ENCODE measurements at places on chromosomes 1 and 21. TPM values are rescaled to one million over a fixed set of nuclear protein-coding genes. Genes with fewer than 3 reads are reported as not detected.
A peak's percentile ranks its signal among the peaks of the same experiment; 100 is the strongest.

Gene GRIK3
- total RNA-seq, result not detected

Gene CITED4
- 24.7 TPM for total RNA-seq

Gene GJB3
- not detected for total RNA-seq

Gene USH2A
- not detected for total RNA-seq

Gene DEPDC1
- not detected for total RNA-seq

Gene GPR37L1
- total RNA-seq, result not detected

Gene COL6A1
- total RNA-seq, result 79.8 TPM

Gene CD52
- total RNA-seq, result 4.2 TPM

Gene SOX13
- 19.6 TPM for total RNA-seq

Gene RHOU
- 41.1 TPM for total RNA-seq

DNA sequence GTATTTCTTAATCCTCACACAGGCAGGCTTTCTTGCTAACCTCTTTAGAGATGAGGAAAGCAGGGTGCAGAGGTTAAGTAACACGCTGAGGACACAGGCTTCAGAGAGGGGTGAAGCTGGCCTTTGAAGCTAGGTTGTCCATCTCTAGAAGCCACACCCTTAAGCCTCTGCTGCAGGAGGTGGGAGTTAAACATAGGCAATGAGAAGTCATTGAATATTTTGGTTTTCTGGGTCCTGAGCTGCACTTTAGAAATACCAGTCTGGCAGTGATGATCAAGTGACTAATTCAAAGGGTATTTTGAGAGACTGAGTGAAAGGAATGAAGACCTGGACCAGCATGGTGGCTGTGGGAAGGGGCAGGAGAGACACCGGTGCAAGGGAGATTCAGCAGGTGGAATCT is 9.9 kb downstream of the KCNJ15 start:
- H3K27me3 ChIP-seq, result peaks cover 2% of the 10 kb centered on the region
- H3K4me3 ChIP-seq, result no peak overlapping the region
- H3K27ac ChIP-seq, result no peak overlapping the region
- no peaks in the 10 kb centered on the region for H3K4me1 ChIP-seq
- H3K36me3 ChIP-seq, result no peaks in the 10 kb centered on the region

GRCh38 chr1:95246511-95246910 is 12.5 kb downstream of the RWDD3 start:
- H3K27ac ChIP-seq, result peak overlapping the region; percentile 74
- DNase-seq, result no peak
- H3K4me3 ChIP-seq, result no peak overlapping the region
- H3K4me1 ChIP-seq, result peaks cover 53% of the 10 kb centered on the region

DNA sequence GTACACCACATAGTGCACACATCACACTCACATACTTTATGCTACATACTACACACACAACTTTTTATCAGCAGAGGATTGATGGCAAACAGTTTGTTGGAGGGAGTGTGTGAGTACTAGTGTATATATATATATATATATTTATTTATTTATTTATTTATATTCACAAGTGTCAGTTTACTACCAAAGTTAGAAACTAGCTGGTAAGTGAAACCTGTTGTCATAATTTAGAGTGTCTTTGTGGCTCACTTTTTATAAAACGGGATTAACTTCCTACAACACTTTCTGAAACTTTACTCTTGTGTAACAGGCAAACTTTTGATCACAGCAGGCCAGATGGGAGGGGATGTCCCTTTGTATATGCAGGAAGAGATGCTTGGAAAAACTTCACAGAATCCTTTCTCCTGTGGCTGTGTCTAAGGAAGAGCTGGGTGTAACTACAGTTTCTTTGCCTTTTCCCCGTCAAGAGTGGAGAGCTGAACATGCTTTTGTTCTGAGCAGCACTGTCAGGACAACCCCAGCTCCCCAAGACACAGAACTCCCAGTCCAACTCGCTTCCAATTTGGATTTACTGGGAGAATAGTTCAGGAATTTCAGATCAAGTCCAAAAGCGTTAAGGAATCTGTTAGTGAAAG is 1.9 kb upstream of the SAMD13 start:
- H3K27me3 ChIP-seq, result no peaks in the 10 kb centered on the region
- H3K36me3 ChIP-seq, result no peaks in the 10 kb centered on the region
- H3K4me3 ChIP-seq, result peak overlapping the region; percentile 96
- no peak for DNase-seq

- peak within 1 kb of the TSS; percentile 81 for H3K4me3 ChIP-seq
- peak within 1 kb of the TSS; percentile 59 for H3K27ac ChIP-seq
- H3K4me1 ChIP-seq, result no peaks in the 10 kb centered on the region
- peaks cover 26% of the 10 kb centered on the region for H3K27me3 ChIP-seq
Observed at GRCh38 chr21:36134803-36135390, at the start of gene CBR3. TSS of gene CBR3 (plus strand) at chr21:36135079. CDS start at chr21:36135193, 114 bp downstream.

GRCh38 chr1:196438329-196438728 is 169.9 kb downstream of the KCNT2 start:
- no peaks in the 10 kb centered on the region for H3K4me1 ChIP-seq
- no peak overlapping the region for H3K4me3 ChIP-seq
- H3K27me3 ChIP-seq, result no peaks in the 10 kb centered on the region
- DNase-seq, result no peak
- H3K36me3 ChIP-seq, result no peaks in the 10 kb centered on the region
- H3K27ac ChIP-seq, result no peak overlapping the region

DNA sequence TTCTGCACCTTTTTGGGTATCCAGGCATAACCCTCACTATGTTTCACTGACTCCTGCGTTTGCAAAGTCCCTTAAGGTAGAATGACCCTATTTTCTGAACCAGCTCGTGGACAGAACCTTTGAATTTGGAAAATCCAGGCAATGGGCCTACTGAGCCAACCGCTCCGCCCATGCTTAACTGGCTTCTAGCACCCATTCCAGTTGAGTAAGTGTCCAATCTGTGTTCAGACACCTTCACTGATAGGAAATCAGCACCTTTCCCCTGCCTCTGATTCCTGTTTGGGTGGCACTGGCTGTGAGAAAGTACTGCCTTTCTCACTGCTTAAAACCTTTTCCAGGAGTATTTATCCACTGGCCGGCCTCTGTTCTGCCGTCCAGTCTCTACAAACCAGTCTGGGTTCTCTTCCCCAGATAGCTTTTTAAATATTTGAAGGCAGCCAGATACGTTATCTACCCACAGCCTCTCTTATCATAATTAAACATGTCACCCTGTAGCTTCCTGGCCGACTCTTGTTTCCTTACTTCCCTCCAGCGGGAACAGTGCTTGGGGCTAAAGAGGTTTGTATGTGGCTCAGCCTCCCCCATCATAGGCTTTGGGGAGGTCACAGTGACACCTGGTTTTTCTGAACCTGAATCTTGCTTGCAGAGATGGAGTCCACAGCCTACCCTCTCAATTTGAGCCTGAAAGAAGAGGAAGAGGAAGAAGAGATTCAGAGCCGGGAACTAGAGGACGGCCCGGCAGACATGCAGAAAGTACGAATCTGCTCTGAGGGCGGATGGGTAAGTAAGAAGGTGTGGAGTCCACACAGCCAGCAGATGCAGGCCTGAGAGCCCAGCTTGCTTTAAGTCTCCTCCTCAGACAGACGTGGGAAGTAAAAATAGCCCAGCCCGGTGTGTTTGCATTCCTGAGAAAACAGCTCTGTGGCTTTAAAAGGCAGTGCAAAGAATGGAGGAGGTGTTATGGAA is 1.3 kb downstream of the POGK start:
- H3K27ac ChIP-seq, result peak overlapping the region; percentile 97
- peaks cover 42% of the 10 kb centered on the region for H3K36me3 ChIP-seq
- peak overlapping the region; percentile 83 for H3K4me3 ChIP-seq
- DNase-seq, result no peak
- peaks cover 66% of the 10 kb centered on the region for H3K4me1 ChIP-seq

- no peak overlapping the region for H3K4me3 ChIP-seq
- H3K27me3 ChIP-seq, result no peaks in the 10 kb centered on the region
- H3K4me1 ChIP-seq, result no peaks in the 10 kb centered on the region
- H3K36me3 ChIP-seq, result no peaks in the 10 kb centered on the region
Observed at GRCh38 chr21:34560021-34560420, 48.0 kb upstream of the KCNE1 start.

GRCh38 chr1:236657398-236657797 is 28.9 kb upstream of the ACTN2 start:
- H3K36me3 ChIP-seq, result no peaks in the 10 kb centered on the region
- H3K4me3 ChIP-seq, result peak overlapping the region; percentile 33
- peak overlapping the region; percentile 85 for H3K27ac ChIP-seq
- peaks cover 17% of the 10 kb centered on the region for H3K4me1 ChIP-seq
- no peaks in the 10 kb centered on the region for H3K27me3 ChIP-seq

DNA sequence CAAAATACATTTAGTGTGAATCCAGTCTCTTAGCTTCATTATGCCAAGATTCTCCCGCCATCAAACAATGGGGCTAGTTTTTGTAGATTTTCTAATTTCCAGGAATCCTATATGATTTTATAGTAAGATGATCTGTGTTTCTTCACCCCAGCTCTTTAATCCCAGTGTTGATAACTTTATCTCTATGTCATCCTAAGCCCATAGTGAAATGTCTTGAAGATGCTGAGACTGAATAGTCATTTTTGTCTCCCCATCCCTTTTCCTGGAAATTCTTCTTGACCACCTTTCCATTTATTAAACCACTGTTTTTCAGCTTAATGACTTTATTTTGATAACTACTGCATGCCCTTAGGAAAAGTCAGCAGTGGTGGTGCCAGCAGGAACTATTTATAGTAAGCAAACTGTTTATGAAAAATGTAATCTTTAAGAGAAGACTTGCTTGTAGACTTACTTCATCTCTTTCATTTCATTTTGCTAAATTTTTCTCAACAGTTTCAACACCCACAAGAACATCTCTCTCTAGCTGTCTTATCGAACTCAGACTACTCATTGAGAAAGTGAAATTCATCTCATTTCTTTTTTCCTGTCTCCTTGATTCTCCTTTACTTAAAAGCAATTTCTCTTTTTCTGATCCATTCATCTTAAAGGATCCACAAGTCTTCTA is 116.6 kb downstream of the NTMT2 start:
- no peak for DNase-seq
- no peaks in the 10 kb centered on the region for H3K27me3 ChIP-seq

- H3K27me3 ChIP-seq, result no peaks in the 10 kb centered on the region
- peak overlapping the region; percentile 30 for H3K27ac ChIP-seq
- no peaks in the 10 kb centered on the region for H3K36me3 ChIP-seq
- peaks cover 87% of the 10 kb centered on the region for H3K4me1 ChIP-seq
- DNase-seq, result no peak
Observed at GRCh38 chr21:37449302-37449937, 82.8 kb downstream of the DYRK1A start.

DNA sequence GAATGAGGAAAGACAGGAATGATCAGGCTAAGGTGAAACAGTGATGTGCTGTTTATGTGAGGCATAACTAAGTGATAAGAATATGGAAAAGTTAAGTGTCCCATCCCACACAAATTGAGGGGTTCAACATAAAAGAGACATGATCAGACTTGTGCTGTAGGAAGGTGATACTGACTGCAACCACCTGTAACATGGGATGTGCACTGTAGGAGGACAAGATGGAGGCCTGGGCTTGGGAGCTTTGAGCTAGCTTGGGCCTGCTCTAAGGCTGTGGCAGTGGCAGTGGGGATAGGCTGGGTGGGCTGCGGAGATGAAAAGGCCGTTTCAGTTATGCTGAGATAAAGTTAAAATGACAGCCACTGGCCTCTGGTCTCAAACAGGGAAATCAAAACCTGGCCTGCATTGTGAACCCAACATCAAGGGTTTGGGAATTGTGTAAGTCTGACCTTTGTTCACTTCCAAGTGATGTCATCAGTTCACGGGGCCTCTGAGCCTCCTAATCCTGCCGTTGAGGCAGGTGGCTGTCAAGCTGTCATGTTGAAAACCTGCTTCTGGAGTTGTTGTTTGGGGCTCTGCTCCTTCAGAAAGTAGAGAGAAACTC is 61.2 kb upstream of the TENT5C start:
- H3K36me3 ChIP-seq, result no peaks in the 10 kb centered on the region
- H3K27ac ChIP-seq, result no peak overlapping the region
- H3K4me3 ChIP-seq, result no peak overlapping the region

DNA sequence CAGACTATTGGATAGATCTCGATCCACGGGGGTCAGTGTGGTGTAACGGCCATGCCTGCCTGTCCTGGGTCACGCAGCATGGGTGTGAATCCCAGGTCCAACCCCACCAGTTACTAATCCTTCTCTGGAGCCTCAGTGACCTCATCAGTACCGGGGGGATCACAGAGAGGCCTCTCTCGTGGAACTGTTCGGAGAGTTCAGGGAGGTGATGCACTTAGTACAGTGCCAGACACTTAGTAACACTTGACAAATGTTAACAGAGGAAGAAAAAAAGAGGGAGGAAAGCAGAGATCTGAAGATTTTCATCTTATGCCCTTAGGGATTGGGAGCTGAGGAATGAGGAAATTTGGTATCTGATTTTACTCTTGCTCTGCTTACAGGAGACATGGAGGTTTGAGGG is 2.9 kb downstream of the ABCA4 start:
- H3K36me3 ChIP-seq, result no peaks in the 10 kb centered on the region
- no peaks in the 10 kb centered on the region for H3K4me1 ChIP-seq
- no peaks in the 10 kb centered on the region for H3K27me3 ChIP-seq
- DNase-seq, result no peak
- no peak overlapping the region for H3K4me3 ChIP-seq

DNA sequence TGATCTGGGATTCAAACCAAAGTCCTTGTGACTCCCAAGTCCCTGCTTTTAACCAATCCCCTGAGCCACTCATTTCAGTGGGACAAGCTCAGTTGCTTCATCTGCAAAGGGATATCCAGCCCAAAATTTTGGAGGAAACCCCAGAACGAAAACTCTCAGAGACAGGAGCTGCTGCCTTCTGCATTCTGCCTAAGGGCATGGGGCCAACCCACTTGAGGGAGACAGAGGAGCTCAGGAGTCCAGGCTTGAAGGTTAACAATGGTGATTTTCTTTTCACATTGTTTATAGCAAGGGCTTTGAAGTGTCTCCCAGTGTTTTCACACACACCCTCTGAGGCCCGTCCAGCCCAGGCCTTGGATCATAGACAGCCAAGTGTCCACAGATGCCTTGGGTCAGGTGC is 148.1 kb upstream of the CTTNBP2NL start:
- DNase-seq, result peak; percentile 28
- H3K27ac ChIP-seq, result no peak overlapping the region
- H3K27me3 ChIP-seq, result no peaks in the 10 kb centered on the region
- H3K4me3 ChIP-seq, result no peak overlapping the region

DNA sequence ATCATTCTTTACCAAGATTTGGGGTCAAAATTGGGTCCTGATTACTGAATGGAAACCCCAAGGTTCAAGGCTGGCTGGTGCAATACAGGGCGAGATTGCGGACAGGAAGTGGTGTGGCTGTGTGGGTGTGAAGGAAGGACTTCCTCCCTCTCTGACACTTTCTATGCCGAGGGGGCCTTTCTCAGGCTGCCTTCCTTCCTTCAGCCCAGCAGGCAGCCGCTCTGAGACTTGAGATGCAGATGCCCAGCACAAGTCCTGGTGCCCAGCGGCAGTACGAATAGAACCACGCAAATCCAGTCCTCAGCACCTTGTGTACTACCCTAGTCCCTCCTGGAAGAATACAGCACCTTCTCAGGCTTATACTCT is 16.3 kb downstream of the BATF3 start:
- no peaks in the 10 kb centered on the region for H3K4me1 ChIP-seq
- H3K36me3 ChIP-seq, result no peaks in the 10 kb centered on the region
- peak; percentile 55 for DNase-seq
- peaks cover 1% of the 10 kb centered on the region for H3K27me3 ChIP-seq
- H3K4me3 ChIP-seq, result no peak overlapping the region

GRCh38 chr1:11781297-11781696 is 19.3 kb downstream of the C1orf167 start:
- H3K27ac ChIP-seq, result no peak overlapping the region
- H3K4me1 ChIP-seq, result peaks cover 13% of the 10 kb centered on the region
- no peaks in the 10 kb centered on the region for H3K36me3 ChIP-seq
- no peak for DNase-seq

- H3K4me3 ChIP-seq, result no peak overlapping the region
- DNase-seq, result no peak
- H3K27me3 ChIP-seq, result no peaks in the 10 kb centered on the region
- no peaks in the 10 kb centered on the region for H3K4me1 ChIP-seq
- H3K27ac ChIP-seq, result no peak overlapping the region
Observed at GRCh38 chr1:242788771-242789170, 264.3 kb upstream of the PLD5 start.
